ENCODE measurements at places on chromosomes 6 and 20.

DNA sequence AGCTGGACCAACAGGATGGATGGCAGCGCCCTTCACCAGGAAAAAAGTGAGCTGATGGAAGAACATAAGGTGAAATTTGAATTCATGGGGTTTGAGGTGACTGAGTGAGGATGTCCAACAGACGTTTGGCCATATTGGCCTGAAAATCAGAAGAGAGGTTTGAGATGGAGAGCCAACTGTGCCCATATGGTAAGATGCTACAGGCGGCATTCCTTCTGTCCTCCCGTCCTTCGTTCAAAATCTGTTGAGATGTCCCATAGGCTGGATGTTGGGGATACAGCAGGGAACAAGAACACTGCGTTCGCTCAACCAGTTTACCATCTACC, 468 bp upstream of the CMTR1 start:
- H3K27ac ChIP-seq = peak overlapping the region; percentile 69
- H3K4me3 ChIP-seq = peak overlapping the region; percentile 90
- peaks cover 19% of the 10 kb centered on the region for H3K4me1 ChIP-seq
- peaks cover 2% of the 10 kb centered on the region for H3K36me3 ChIP-seq
- DNase-seq = no peak

DNA sequence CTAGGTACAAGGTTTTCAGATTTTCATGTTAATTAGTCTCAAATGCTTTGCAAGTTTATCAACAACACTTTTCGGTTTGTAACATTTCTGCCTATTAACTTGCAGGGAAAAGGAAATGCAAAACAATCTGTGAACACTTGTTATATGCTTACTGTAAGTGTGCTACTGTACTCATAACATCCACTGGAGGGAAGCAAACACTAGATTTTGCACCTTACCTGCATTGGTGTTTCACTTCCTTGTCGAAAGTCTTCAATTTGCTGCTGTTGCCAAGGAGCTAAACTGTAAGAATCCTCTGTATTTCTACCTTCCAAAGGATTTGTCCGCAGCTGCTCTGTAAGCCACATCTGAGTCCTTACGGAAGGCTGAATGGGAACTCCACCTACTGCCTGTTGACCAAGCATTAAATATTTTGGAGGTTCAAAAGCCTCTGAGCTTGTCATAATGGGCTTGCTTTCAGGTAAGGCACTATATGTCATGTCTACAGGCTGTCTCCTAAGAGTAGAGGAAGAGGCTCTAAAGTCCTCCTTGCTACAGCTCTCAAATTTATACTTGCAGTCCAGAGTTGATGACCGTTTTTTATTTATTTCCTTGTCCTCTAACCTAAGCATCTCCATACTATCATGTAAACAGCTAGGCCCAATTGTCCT, 17.3 kb downstream of the PLN start:
- H3K4me3 ChIP-seq = no peak overlapping the region
- H3K27ac ChIP-seq = no peak overlapping the region
- H3K27me3 ChIP-seq = no peaks in the 10 kb centered on the region
- H3K36me3 ChIP-seq = no peaks in the 10 kb centered on the region
- DNase-seq = no peak

- peaks cover 10% of the 10 kb centered on the region for H3K27me3 ChIP-seq
- peaks cover 2% of the 10 kb centered on the region for H3K4me1 ChIP-seq
- peak overlapping the region; percentile 80 for H3K4me3 ChIP-seq
- DNase-seq = no peak
- no peak overlapping the region for H3K27ac ChIP-seq
- no peaks in the 10 kb centered on the region for H3K36me3 ChIP-seq
Observed at GRCh38 chr6:118649918-118650581, 1.3 kb downstream of the CEP85L start.

DNA sequence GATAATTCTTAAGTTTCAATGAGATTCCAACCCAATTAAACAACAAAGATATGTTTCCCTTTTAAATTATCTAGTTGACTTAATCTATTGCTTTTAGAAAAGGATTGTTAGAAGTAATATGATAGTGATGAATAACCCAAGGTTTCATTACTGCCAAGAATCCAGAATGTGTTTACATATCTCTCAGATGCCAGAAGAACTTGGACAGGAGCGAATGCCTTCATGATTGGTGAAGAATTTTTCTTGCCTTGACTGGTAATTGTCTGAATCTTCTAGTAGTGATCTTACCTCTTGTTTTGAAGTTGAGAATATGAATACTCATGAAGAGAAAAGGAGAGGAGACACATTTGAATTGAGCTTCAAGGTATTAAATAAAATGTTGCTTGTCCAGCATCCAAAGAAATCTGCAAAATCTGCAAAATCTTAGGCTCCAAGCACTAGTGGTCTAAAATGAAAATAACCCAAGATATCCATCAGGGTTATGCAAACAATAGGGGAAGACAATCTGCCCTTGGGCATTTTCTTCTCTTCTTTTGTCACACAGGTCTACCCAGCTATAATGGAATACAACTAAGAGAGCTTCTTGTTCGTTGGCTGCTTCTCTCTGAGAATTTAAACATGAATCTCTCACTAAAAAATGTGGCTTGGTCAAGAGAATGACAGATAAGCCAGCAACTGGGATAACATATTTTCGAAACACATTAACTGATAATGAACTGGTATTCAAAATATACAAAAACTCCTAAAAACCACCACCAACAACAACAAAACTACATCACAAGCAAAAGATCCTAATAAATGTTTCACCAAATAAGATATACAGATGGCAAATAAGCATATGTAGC, 928.9 kb downstream of the EYS start:
- no peak overlapping the region for H3K4me3 ChIP-seq
- DNase-seq = no peak
- no peak overlapping the region for H3K27ac ChIP-seq
- H3K36me3 ChIP-seq = no peaks in the 10 kb centered on the region
- H3K4me1 ChIP-seq = peaks cover 3% of the 10 kb centered on the region

DNA sequence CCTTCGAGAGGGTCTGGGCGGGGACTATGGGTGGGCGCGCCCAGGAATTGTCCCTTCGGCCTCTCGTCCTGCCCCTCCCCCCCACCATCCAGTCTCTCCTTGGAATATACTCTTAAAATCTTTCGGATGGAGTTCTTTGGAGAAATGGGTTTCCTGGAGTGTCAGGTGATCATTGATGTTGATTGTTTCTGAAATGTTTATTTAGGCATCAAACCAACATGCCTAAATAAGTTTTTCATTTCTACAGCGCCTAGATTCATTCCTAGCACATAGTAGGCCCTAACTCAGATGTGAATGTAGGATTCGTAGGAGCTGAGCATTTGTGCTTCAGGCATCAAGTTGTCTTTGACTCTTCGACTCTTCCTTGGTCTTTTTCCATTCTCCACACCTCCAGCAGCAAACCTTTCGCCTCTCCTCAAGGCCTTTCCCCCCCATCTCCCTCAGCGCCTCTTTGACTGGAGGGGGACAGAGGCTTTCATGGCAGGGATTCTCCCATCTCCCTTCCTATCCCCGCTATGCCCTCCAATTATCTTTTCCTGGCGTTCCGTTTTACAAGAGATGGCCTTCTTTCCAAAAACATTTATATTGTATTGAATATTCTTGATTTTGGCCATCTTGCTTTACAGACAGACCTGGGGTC, 610 bp downstream of the CASP8AP2 start:
- H3K27ac ChIP-seq = peak overlapping the region; percentile 97
- H3K4me3 ChIP-seq = peak overlapping the region; percentile 98
- H3K27me3 ChIP-seq = no peaks in the 10 kb centered on the region
- peaks cover 11% of the 10 kb centered on the region for H3K4me1 ChIP-seq
- peaks cover 12% of the 10 kb centered on the region for H3K36me3 ChIP-seq
- no peak for DNase-seq

GRCh38 chr6:106702451-106703110, 73.2 kb downstream of the QRSL1 start:
- H3K27ac ChIP-seq = peak overlapping the region; percentile 42
- peaks cover 5% of the 10 kb centered on the region for H3K36me3 ChIP-seq
- DNase-seq = no peak
- peaks cover 29% of the 10 kb centered on the region for H3K4me1 ChIP-seq
- no peaks in the 10 kb centered on the region for H3K27me3 ChIP-seq
- no peak overlapping the region for H3K4me3 ChIP-seq

GRCh38 chr20:21511485-21511849, 2.4 kb downstream of the NKX2-2 start:
- H3K4me3 ChIP-seq = peak overlapping the region; percentile 35
- H3K36me3 ChIP-seq = no peaks in the 10 kb centered on the region
- H3K27ac ChIP-seq = peak overlapping the region; percentile 69
- DNase-seq = no peak
